Lung microvascular endothelial cell (primary cell): ENCODE measurements at places on chromosomes 5 and 9. TPM values are rescaled to one million over a fixed set of nuclear protein-coding genes. Genes with fewer than 3 reads are reported as not detected.

The PCDHA4 gene
- under 0.01 TPM in 2 replicates for total RNA-seq

The VAV2 gene
- total RNA-seq = 10.0 and 17.7 TPM in 2 replicates

The ZNF354B gene
- total RNA-seq = 3.9 and 6.5 TPM in 2 replicates

The SCGB3A2 gene
- total RNA-seq = not detected in 2 replicates

The CAMK2A gene
- not detected in 2 replicates for total RNA-seq

The PCAT7 gene
- total RNA-seq = not detected in 2 replicates

The ANKRD34B gene
- not detected in 2 replicates for total RNA-seq

The DEPDC1B gene
- total RNA-seq = 1.6 and 5.9 TPM in 2 replicates

The GADD45G gene
- total RNA-seq = under 0.01 TPM in 1 of 2 replicates, not detected in the other

DNA sequence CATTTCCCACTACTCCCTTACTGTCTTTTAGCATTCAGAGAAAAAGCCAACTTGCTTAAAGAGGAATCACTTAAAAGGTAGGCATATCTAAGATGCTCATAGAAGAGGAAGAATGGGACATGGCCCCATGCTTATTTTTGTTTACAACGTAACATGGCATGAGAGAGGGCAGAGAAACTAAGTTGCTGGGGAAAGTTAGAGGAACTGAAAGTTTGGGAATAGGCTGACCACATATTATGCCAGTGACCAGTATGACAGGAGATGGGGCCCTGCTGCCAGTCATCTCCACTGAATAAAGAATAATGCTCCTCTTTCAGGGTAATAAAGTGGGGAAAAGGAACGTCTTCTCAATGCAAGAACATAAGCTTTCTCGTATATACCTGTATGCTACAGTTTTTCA lies 1.9 kb downstream of the PLPP6 start:
- DNase-seq = no peak

- DNase-seq = no peak
Measured at GRCh38 chr5:172076761-172077244, 70.4 kb upstream of the FBXW11 start.

DNA sequence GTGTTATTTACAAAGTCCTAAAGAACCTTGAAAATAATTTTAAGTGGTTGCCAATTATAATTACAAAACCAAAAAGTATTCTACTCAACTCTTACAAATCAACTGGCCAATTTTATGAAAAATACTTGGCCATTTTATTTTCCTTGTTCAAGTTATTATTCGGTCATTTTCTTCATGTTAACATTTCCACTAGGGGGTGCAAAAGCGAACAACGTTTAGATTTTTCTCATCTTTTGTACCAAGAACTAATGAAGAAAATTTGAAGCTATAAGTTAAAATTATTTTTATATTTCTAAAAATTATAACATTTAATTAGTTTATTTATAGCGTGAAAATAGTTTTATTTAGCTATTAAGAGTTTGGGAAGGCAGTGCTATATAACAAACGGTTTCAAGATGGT lies 1453.3 kb downstream of the MAT2B start:
- no peak for DNase-seq

GRCh38 chr5:87097664-87098063 lies 170.0 kb upstream of the RASA1 start:
- DNase-seq = no peak

DNA sequence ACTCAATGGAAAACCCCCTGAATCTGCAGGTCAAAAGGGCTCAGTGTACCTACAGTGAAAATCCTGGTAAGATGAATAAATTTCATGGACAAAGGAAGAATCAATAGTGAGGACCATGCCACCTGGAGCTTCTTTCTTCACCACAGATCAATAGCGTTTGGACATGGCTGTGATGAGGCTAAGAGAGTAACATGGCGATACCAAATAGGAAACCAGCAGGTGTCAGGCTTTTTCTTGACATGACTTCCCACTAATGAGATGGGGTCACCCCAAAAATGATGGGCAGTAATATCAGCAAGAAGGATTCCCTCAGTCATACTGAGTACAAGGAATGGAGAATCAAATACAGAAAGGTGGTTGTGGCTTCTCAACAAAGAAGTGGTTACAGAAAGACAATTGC lies 208.5 kb upstream of the PLPPR1 start:
- no peak for DNase-seq

DNA sequence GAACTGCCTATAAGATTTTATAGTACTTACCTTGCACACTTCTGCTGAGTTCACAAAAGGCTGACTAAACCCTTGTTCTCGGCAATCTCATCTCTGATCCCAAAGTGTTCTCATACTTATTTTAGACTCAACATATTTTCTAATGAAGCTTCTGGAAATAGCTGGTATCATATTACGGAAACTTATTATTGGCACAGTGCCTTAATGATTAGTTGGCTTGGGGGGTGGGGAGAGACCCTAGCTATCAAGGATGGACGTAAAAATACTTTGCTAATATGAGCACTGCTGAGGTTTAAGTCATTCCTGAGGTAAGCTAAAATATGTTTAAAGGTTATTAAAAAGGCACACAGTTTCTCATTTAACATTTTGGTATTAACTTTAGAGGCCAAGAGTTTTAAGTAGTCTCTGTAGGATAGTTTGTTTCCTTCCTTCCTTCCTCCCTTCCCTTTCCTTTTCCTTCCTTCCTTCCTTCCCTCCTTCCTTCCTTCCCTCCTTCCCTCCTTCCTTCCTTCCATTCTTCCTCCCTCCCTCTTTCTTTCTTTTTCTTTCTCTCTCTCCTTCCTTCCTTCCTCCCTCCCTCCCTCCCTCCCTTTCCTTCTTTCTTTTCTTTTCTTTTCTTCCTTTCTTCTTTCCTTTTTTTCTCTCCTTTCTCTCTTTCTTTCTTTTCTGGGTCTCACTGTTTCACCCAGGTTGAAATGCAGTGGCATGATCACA lies 31.5 kb downstream of the ZSWIM6 start:
- DNase-seq = no peak

DNA sequence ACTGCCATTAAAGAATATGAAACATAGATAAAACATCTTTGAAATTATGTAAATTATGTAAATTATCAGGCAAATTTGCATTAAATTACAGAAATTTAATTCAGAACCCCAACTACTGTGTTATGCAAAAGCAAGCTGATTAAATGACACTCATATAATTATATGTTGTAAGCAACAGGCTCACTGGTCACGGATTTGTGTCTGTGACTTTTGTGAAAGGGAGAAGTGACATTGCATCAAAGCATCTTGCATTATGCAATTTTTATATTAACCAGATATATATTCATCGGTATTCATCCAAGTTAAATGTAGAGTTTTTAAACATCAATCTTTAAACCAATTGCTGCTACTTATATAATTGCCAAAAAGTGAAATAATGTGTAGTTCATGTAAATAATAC lies 13.0 kb upstream of the GLIPR2 start:
- DNase-seq = no peak

DNA sequence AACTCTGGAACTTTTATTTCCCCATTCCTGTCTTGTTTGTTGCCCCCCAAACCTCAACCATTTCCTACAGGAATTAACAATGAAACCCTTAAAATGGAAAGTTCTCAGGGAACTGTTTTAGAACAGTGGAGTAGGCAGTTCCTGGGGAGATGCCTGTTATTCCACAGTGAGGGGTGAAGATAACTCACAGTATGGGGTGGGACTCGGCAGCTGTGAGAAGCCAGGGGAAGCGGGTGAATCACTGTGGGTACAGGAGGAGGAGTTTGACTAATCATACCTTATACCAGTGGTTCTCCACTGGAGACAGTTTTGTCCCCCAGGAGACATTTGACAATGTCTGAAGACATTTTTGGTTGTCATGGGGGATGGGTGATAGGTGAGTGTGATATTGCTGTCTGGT lies 36.9 kb upstream of the GLRA1 start:
- no peak for DNase-seq

DNA sequence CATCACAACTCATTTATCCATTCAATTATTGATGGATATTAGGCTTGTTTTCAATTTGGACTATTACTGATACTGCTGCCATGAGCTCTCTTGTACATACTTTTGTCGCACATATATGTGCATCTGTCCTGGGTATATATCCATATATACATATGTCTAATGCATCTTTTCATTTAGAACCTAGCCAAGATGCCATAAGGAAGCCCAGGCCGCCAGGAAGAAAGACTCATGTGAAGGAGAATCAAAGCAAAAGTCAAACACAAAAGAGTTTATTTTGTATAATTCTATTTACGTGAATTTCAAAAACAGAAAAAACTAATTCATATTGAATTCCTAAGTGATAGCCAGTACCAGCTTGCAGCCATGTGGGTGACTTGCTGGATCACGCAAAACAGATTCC lies 79.0 kb downstream of the ADAMTS12 start:
- DNase-seq = no peak

DNA sequence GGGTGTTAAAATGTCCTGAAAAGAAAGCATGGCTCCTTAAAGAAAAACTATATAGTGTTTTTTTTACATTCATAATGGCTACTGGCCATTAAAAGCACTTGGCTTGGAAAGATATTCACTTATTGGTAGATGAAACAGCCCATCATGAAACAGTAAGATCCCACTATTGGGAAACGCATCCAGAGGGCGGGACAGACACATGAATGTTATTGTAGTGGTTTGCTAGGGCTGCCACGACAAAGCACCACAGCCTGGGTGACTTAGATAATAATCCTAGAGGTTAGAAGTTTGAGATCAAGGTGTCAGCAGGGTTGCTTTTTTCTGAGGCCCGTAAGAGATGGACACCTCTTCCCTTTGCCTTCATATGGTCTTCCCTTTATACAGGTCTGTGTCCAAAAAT lies 139.4 kb upstream of the ANKH start:
- DNase-seq = no peak

- DNase-seq = no peak
Measured at GRCh38 chr5:160479220-160479619, 57.6 kb downstream of the PTTG1 start.

- DNase-seq = peak; percentile 43
Measured at GRCh38 chr5:93461756-93462155, 119.3 kb downstream of the NR2F1-AS1 start.
